ENCODE measurements at places on chromosomes 4 and X.
A peak's percentile ranks its signal among the peaks of the same experiment; 100 is the strongest.

DNA sequence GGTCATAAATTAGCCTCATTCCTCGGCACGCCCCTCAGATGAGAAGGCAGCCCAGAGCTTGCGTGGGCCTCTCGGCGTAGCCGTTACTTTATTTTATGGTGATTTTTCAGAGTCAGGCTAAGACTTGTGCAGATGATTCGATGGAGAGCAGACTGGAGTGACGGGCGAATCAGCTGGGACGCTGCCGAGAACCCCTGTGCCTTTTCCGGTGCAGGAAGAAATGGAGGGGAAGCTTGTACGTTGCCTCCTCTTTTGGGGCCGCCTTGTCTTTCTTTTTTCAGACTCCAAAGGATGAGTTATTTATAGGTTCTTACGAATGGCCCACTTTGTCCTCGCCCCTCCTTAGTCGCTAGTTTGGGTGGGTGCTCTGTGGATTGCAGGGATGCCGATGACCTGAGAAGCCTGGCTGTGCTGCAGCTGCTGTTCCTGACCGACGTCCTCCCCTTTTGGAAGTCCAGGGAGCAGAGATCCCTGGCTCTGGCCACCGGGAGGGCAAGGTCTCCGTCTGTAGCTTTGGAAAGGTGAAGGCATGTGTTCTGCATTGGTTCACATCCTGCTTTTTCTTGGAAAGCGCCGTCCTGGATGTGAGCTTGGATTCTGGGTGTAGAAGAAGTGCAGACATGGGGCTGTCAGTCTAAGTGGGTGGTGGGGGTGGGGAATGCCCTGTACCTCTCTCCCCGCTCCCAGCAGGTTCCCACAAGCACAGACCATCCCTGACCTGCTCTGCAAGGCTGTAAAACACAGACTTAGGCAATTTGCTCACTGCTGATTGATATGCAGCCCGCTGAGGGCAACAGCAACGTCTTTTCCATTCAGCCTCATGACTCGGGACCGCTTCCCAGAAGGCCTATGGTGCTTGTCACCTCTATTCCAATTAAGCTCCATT is 9.3 kb downstream of the SORCS2 start:
- no peak for DNase-seq

- DNase-seq: no peak
Observed at GRCh38 chr4:186167605-186168004, 23.8 kb upstream of the CYP4V2 start.

- DNase-seq: no peak
Observed at GRCh38 chrX:11398785-11399184, 105.6 kb downstream of the AMELX start.

GRCh38 chr4:40736910-40737309 is 12.8 kb upstream of the NSUN7 start:
- no peak for DNase-seq

GRCh38 chrX:121655276-121655675 is 607.9 kb downstream of the GLUD2 start:
- DNase-seq: no peak

- no peak for DNase-seq
Observed at GRCh38 chr4:53315300-53315699, 50.6 kb downstream of the SCFD2 start.

DNA sequence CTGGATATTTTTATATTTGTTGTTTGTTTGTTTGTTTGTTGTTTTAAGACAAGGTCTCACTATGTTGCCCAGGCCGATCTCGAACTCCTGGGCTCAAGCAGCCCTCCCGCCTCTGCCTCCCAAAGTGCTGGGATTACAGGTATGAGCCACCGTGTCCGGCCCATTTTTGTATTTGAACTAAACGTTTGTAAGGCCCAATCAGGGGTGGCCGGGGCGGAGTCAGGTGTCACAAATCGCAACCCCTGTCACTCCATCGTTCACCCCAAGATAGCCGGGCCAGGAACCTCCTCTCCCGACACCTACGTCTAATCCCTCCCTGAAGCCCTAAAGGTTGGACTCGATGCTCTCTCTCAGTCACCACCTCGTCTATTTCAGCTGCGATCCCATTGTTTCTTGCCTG is 722 bp upstream of the EFHC2 start:
- peak; percentile 33 for DNase-seq

DNA sequence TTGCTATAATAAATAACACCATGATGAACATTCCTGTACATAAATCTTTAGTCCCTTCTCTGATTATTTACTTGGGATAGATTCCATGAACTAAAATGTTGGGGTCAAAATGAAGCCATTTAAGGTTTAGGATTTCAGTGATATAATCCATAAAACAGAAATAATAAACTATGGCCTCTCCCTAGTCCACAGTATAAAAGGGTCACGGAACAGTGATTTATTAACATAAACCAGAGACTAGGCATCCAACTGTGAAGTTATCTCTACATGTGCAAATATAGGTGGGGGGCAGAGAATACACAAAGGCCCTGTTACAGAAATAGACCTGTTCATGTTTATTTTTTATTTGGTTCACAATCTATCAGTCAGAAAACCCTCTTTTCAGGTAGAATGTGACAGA is 499.1 kb upstream of the SLIT2 start:
- DNase-seq: no peak

DNA sequence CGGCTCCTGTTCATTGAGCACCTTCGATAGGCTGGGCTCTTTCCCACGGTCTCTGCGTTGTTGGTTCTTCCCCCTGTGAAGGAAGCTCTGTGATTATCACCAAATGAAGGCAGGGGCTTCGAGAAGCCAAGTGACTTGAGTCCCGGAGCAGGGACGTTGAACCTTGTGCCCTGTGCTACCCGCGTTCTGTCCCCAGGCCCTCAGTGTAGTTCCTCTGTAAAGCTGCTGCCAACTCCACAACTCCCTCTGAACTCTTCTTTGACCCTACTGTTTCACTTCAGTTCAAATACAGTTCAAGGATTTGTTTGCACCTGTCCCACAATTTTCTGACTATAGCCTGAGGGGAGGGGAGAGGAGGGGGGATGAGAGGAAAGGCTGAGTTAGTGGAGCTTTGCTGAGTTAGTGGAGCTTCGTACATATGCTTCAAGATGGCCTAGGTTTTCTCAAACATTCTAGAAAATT is 635 bp upstream of the PHF8 start:
- DNase-seq: no peak

GRCh38 chr4:108596344-108596743 is 24.0 kb upstream of the RPL34 start:
- no peak for DNase-seq

DNA sequence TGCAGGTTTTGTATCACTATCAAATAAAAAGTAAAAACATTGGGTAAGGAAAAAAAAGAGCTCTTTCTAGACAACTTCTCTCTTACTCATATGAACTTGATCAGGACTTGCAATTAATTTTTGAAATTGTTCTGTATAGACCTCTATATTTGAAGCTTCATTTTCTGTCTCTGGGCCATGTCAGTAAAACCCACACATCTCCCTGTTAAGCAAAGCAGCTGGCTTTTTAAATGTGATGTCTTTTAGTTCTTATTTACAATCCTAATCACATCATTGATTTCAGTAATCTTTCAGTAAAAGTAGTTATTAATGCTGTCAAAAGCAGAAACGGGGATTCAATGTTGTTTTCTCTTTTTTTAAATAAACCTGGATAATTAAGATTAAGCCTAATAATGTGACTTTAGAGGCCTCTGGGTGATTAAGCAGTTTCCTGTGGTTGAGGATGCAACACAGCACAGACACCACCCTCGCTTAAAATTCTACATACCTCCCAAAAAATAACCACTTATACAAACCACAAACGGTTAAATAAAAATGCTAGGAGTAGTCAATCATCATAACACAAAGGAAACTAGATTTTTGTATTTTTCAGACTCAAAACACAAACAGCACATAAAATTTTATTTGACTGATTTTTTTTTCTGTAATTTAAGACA is 5.2 kb upstream of the PCDH10 start:
- DNase-seq: no peak

- DNase-seq: no peak
Observed at GRCh38 chr4:152892974-152893373, 43.1 kb upstream of the FHDC1 start.

DNA sequence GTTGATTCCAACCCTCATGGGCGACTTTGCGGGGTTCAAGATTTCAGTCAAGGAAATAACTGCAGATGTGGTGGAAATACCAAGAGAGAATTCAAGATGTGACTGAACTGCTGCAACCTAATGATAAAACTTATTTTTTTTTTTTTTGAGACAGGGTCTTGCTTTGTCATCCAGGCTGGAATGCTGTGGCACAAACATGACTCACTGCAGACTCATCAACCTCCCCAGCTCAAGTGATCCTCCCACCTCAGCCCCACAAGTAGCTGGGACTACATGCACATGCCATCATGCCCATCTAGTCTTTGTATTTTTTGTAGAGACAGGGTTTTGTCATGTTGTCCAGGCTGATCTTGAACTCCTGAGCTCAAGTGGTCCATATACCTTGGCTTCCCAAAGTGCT is 19.5 kb upstream of the WDFY3 start:
- DNase-seq: no peak

- DNase-seq: no peak
Observed at GRCh38 chrX:34655501-34656455, 1.3 kb downstream of the TMEM47 start.

- no peak for DNase-seq
Observed at GRCh38 chr4:133190098-133190497, 41.0 kb downstream of the PCDH10 start.

GRCh38 chr4:187478292-187479140 is 517.1 kb upstream of the ZFP42 start:
- DNase-seq: no peak

GRCh38 chrX:37701588-37701987 is 16.0 kb downstream of the XK start:
- DNase-seq: no peak

- no peak for DNase-seq
Observed at GRCh38 chr4:24477919-24478318, 106.4 kb downstream of the DHX15 start.

DNA sequence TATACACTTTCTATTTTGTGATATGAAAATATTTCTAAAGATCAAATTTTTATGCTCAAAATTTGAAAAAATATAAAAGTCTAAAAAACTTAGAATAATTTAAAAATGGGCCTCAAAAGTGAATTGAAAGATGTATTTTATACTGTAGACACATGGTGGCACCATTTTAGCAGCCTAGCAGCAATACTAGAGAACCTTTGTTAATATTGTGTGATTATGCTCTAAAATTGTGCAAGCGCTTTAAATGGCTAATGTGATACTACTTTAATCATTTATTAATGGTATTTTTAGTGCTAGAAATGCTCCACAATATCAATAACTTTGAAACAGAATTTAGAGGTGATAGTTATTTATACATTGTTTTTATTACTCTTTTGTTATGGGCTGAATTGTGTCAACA is 3.7 kb upstream of the GUF1 start:
- no peak for DNase-seq

GRCh38 chrX:142036116-142036515 is 132.4 kb downstream of the MAGEC1 start:
- DNase-seq: no peak

- no peak for DNase-seq
Observed at GRCh38 chr4:113827285-113827684, 65.7 kb upstream of the CAMK2D start.

GRCh38 chr4:3573131-3573530 is 40.9 kb upstream of the LRPAP1 start:
- no peak for DNase-seq

DNA sequence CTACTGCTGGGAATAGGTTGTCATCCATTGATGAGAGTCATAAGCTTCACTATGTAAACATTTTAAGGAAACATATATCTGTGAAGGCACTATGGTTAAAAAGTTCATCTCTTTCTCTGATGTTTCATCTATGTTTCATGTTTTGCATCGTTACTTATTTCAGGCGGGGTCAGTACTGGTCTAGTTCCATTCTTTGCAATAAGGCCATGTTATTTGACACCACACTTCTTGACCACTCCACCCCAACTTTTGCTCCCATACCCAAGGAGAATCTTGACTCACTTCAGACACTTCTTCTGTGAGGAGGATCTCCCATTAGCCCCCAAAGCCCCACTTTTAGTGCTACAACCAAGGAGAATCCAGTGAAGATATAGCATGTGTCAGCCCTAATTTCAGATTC is 119.4 kb downstream of the GRIA3 start:
- DNase-seq: no peak

DNA sequence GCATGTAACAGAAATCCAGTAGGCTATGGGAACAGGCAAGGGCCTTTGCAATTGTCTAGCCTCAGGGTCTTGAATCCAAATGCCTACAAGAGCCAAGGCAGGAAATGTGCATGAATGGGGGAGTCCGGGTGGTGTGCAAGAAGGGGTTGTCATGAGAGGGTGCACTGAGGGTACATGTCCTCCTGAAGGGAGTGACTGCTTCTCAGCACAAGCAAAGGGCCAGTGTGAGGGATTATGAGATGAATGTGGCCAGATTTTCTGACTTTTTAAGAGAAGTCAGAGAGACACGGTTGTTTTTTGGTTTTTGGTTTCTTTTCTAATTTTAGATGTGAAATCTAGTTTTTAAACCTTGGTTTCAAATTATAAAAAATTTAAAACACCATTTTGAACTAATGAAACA is 76.5 kb upstream of the LSM6 start:
- DNase-seq: no peak

- DNase-seq: no peak
Observed at GRCh38 chr4:53800741-53801140, 209.5 kb upstream of the LNX1 start.
